SK-MEL-5 (cell line): ENCODE measurements at places on chromosomes 5 and 9.

DNA sequence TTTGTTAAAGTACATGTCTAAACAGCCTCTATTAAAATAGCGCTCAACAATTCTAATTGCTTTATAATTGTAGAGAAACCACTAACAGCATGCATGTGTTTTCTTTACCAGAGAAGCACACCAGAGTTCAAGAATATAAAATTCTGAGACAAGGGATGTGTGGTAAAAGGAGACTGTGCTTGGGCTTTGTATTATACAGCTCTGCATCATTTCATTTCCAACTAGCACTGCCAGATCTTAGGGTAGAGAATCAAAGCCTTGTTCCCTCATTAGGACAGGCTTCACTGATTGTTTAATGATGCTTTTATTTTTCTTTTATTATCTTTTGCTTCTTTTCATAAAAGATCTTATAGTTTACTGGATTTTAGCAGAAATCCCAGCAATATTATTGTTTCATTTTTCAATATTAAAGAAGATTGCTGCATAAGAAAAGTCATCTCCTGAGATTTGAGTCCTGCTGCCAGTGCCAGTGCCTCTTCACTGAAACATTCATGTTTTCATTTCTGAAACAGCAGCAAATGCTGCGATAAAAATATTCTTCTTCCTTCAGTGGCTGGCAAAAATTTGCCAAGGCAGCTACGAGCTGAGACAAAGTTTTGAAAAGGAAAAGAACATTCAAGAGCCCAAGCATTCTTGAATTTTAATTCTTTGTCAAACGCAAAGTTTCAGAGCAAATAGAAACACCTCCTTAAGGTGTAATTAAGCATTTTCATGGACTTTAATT lies 491.0 kb upstream of the PIK3R1 start:
- DNase-seq, result no peak

DNA sequence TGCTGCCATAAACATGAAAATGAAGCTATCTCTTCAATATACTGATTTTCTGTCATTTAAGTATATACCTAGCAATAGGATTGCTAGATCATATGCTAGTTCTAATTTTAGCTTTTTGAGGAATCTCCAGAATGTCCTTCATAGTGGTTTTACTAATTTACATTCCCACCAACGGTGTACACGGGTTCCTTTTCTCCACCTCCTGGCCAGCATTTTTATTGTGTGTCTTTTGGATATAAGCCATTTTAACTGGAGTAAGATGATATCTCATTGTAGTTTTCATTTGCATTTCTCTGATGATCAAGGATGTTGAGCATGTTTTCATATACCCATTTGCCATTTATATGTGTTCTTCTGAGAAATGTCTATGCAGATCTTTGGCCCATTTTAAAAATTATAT lies 446.5 kb downstream of the GABRG2 start:
- no peak for DNase-seq

DNA sequence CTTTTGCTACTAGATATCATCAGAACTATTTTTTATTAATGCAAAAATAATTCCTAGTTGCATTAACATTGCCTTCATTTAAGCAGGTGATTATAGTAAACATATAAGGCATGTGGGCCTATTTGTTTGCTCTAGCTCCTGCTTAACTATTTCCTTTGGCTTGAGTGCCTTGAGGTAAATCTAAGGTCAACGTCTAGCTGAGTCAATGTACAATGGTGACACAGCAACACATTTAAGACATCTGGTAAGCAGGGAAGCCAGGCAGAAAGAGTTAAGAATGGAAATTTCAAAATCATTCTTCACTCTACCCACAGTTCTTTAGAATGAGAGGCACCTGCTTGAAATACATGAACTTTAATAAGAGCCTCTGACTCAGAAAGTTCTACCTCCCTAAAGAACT lies 111.9 kb upstream of the FST start:
- no peak for DNase-seq

- peak; percentile 25 for DNase-seq
Measured at GRCh38 chr5:60727033-60727679, 27.2 kb upstream of the DEPDC1B start.

DNA sequence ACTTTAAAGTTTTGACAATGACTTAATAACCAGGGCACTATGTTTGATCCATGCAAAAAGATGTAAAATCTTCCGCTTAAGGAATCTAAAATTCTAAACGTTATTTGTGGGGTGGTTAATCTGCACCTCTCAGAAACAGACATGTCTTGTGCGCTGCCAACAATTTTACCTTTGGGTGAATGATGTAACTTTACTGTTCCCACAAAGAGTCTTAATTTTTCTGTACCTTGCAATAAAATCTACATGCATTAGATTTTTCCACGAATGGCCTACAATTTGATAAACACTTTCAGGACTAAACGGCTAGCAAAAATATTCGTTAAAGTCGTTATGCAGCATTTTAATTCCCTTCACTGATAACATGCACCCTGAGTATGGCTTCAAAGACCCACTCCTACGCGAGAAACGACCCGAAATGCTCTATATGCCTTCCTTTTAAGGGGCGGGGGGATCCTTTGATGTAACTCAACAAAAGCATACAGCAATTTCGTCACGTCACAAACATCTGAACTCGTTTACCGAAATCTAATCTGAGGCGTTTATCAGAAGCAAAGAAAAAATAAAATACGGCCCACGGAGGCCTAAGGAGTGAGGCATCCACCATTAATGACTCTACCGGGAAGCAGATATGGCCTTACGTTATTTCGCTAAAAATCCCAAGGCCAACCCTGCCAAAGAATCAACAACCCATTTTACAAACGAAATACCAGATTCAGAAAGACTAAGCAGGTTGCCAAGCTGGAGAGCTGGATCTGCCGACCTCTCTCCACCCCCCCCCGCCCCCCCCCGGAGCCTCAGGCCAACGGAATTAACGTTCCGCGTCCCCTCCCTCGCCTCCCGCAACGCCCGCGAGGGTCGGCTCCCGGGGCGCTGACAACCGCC lies 621 bp downstream of the AK6 start:
- no peak for DNase-seq
